Caco-2 (cell line): ENCODE measurements at places on chromosomes 5 and 9. TPM values are rescaled to one million over a fixed set of nuclear protein-coding genes. Genes with fewer than 3 reads are reported as not detected.
A peak's percentile ranks its signal among the peaks of the same experiment; 100 is the strongest.

UNC5A gene
- total RNA-seq: 0.14 TPM in 1 of 2 replicates, not detected in the other

IRX2 gene
- total RNA-seq: 43.6 and 44.1 TPM in 2 replicates

NOXA1 gene
- total RNA-seq: 7.3 and 8.6 TPM in 2 replicates

LAMC3 gene
- 0.36 and 0.44 TPM in 2 replicates for total RNA-seq

IFNA21 gene
- total RNA-seq: not detected in 2 replicates

BTNL8 gene
- 6.0 and 7.3 TPM in 2 replicates for total RNA-seq

ITK gene
- not detected in 2 replicates for total RNA-seq

PPIC gene
- 46.7 and 50.6 TPM in 2 replicates for total RNA-seq

FABP6 gene
- total RNA-seq: not detected in 2 replicates

GARIN3 gene
- not detected in 2 replicates for total RNA-seq

OSMR gene
- 0.11 TPM in 1 of 2 replicates, not detected in the other for total RNA-seq

DNA sequence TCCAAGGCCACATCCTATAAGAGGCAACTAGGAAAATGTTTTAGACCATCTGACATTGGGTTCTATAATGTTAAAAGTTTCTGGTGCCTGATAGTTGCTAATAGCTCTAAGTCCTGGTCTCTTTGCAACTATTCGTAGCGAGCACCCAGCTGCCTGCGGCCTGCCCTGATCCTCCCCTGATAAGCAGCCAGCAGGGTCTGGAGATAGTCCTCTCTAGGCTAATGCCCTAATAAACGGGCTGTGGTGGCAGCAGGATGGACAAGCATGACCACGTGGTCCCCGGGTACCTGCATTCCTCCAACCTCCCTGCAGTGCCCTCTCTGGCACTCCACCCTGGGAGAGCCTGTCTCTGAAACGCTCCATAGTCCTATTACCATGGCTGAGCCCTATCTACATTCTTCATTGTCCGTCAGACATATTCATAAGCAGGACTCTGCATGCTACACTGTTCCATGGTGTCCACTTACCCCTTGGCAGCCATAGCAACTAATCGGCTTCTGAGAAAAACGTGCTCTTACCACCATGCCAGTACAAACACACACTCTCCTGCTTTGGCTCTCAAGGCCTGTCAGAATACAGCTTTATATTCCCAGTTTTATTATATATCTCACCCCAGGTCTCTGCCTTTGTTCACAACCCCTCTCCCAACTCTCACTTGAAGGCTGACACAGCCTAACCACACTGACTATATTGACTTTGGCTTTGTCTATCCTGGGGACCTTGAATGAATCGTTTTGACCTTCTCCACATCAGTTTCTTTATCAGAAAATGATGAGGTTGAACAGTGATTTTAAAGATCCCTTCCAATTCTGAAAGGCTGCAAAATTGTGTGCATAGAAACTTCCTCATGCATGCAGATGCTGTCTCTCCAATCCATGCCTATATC lies 49.9 kb upstream of the DAPK1 start:
- H3K4me3 ChIP-seq: no peak overlapping the region
- DNase-seq: no peak
- H3K27me3 ChIP-seq: no peaks in the 10 kb centered on the region

DNA sequence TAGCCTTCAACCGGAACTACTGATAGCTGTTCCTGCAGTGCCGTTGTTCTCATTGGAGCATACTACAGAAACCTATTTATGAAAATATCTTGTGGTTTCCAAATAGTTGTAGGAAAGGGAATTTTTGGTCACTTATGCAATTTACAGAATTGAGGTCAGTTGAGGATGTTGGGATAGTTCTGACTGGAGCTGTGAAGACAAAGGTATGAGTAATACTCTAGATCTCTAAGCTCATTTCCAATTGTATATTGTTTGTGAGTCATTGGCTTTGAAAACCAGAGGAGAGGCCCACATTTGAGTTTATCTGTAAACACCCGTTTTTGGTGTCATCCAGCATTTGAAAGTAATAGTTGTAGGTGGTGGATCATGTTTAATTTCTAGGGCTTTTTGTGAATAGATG lies 561.3 kb upstream of the WWC1 start:
- H3K4me1 ChIP-seq: no peaks in the 10 kb centered on the region
- no peak overlapping the region for H3K4me3 ChIP-seq
- no peaks in the 10 kb centered on the region for H3K27me3 ChIP-seq
- H3K27ac ChIP-seq: no peak overlapping the region
- no peak for DNase-seq

- H3K36me3 ChIP-seq: no peaks in the 10 kb centered on the region
- H3K27me3 ChIP-seq: no peaks in the 10 kb centered on the region
- no peak for DNase-seq
- H3K4me1 ChIP-seq: peaks cover 7% of the 10 kb centered on the region; the same call in 1 of the 2 replicates
- H3K4me3 ChIP-seq: no peak overlapping the region
Measured at GRCh38 chr9:107999890-108000289, 510.3 kb upstream of the KLF4 start.

- no peak overlapping the region for H3K4me3 ChIP-seq
- H3K36me3 ChIP-seq: no peaks in the 10 kb centered on the region
- no peaks in the 10 kb centered on the region for H3K27me3 ChIP-seq
- DNase-seq: peak; percentile 61
Measured at GRCh38 chr9:133280392-133280791, 5.4 kb upstream of the ABO start.

DNA sequence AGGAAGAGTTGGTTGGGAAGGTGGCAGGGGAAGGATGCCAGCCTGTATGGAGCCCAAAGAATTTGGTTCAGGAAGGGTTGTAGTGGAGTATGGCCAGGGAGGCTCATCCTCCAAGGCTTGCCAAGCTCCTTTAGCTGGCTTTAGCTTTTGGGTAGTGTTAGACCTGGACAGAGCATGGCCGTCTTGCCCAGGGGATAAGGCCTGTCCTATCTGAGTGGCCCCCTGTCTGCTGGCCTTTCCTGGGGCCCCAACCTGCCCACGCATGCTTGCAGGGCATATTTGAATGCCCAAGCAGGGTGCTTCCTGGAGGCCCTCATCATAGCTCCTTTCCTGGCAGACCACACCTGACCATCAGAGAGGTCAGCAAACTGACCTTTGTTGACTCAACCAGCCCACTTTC lies 227.7 kb downstream of the CDH12 start:
- no peaks in the 10 kb centered on the region for H3K4me1 ChIP-seq
- H3K27ac ChIP-seq: no peak overlapping the region
- no peaks in the 10 kb centered on the region for H3K36me3 ChIP-seq
- DNase-seq: no peak

DNA sequence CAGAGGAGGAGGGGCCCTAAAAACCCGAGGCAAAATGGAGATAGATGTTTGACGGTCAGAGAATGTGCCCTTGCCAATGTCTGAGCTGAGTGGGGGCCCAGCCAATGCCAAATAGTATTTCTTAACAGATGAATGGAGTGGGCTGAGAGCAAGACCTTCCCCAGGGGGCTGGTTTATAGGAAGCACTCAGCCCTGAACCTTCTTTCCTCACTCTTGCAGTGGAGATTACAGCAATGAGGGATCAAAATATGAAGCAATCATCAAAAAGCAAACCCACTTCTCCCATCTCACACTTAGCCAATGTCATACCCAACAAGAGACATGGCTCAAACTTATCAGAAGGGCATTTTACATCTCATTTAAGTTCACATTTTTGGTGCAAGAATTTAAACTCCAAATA lies 350.3 kb downstream of the GADD45G start:
- DNase-seq: no peak
- H3K36me3 ChIP-seq: no peaks in the 10 kb centered on the region
- H3K27me3 ChIP-seq: no peaks in the 10 kb centered on the region
- H3K4me3 ChIP-seq: no peak overlapping the region
- no peak overlapping the region for H3K27ac ChIP-seq

GRCh38 chr5:31577438-31577837 lies 45.3 kb downstream of the C5orf22 start:
- H3K4me3 ChIP-seq: no peak overlapping the region
- DNase-seq: no peak
- H3K36me3 ChIP-seq: no peaks in the 10 kb centered on the region

GRCh38 chr9:34571481-34571810 lies 18.1 kb downstream of the CNTFR start:
- no peaks in the 10 kb centered on the region for H3K4me1 ChIP-seq
- no peaks in the 10 kb centered on the region; the same call in 1 of the 2 replicates for H3K27me3 ChIP-seq
- no peak overlapping the region for H3K27ac ChIP-seq
- no peak for DNase-seq
- H3K4me3 ChIP-seq: no peak overlapping the region

DNA sequence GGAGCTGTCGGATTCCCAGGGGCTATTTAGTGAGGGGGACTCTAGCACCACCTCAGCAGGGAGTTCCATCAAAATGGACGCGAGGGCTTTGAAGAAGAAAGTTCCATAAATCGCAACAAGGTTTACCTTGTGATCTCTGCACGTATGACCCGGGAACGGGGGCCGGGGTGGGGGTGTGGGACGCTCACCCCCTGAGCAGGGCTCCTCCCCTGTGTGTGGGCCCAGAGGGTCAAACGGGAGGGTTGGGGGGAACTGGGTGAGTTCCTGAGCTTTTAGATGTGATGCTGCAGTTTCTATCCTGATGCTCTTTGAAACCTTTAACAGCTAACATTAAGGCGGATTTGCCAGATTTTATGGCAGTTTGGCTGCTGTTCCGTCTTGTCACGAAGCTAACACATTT lies 18.9 kb upstream of the LRRC14B start:
- peaks cover 6% of the 10 kb centered on the region; the same call in 1 of the 2 replicates for H3K4me1 ChIP-seq
- no peak overlapping the region for H3K4me3 ChIP-seq
- H3K27ac ChIP-seq: no peak overlapping the region
- no peaks in the 10 kb centered on the region for H3K27me3 ChIP-seq
- no peak for DNase-seq
- no peaks in the 10 kb centered on the region for H3K36me3 ChIP-seq

GRCh38 chr5:71666321-71666720 lies 52.8 kb upstream of the CARTPT start:
- no peak for DNase-seq
- no peaks in the 10 kb centered on the region for H3K27me3 ChIP-seq

- H3K27me3 ChIP-seq: no peaks in the 10 kb centered on the region
- no peak for DNase-seq
- no peaks in the 10 kb centered on the region for H3K36me3 ChIP-seq
- no peak overlapping the region for H3K4me3 ChIP-seq
Measured at GRCh38 chr5:127583866-127584265, 65.0 kb upstream of the CTXN3 start.

GRCh38 chr5:136249678-136250266 lies 56.8 kb upstream of the SMIM32 start:
- DNase-seq: peak; percentile 70
- H3K4me3 ChIP-seq: no peak overlapping the region
- H3K27ac ChIP-seq: no peak overlapping the region
- H3K27me3 ChIP-seq: no peaks in the 10 kb centered on the region
- no peaks in the 10 kb centered on the region for H3K36me3 ChIP-seq
- H3K4me1 ChIP-seq: no peaks in the 10 kb centered on the region

DNA sequence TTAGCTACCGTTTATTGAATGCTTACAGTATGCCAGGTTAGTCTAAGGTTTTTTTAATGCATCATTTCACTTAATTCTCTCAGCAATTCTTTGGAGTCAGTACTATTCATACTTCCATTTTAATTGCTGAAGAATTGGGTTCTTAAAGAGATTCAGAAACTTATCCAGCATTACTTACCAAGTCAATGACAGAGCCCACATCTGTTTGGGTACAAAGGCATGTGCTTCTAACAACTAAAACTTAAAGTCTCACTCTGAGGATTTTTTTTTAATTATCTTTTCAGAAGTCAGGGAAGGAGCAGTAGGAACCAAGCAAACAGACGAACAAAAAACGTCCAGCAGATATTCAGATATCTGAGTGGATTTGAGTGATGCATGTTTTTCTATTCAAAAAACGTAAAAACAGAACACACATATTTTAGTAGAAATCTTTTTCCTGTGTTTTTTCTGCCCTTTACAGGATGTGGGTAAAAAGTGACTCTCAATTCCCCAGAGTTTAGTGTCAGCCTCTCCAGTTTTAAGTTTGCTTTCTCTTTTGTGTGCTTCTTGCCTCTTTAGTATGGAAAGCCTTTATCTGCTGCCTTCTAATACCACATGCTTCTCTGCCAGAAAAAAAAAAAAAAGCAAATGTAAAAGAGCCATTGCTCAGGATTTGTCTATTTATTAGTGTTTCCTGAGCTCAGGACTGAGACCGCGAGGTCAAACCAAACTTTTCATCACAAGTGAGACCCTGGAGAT lies 118.0 kb downstream of the PRKACG start:
- no peaks in the 10 kb centered on the region for H3K27me3 ChIP-seq
- no peak overlapping the region for H3K27ac ChIP-seq
- no peaks in the 10 kb centered on the region for H3K36me3 ChIP-seq
- no peak for DNase-seq
- H3K4me3 ChIP-seq: no peak overlapping the region

DNA sequence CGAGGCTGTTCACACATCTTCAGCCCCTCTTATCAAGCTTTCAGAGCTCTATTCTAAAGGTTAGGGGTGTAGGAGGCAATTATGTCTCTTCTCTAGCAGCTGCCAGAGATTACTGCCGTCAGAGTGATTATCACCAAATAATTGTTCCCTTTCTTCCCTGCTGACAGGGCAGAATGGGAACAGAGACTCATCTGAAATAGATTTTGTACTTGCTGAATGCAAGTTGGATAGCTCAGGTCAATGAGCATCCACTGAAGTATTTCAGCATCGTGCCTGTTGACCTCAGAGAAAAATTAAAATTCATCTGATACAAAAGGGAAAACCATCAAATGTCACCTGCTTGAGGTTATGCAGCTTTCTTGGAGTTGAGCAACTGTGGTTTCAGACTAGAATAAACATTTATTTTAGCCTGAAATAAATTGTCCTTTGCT lies 213.7 kb upstream of the MAP3K1 start:
- peaks cover 8% of the 10 kb centered on the region; the same call in 1 of the 2 replicates for H3K4me1 ChIP-seq
- no peak overlapping the region for H3K4me3 ChIP-seq
- no peak for DNase-seq

GRCh38 chr9:5696884-5697283 lies 68.0 kb downstream of the RIC1 start:
- no peak overlapping the region for H3K27ac ChIP-seq
- no peak for DNase-seq

DNA sequence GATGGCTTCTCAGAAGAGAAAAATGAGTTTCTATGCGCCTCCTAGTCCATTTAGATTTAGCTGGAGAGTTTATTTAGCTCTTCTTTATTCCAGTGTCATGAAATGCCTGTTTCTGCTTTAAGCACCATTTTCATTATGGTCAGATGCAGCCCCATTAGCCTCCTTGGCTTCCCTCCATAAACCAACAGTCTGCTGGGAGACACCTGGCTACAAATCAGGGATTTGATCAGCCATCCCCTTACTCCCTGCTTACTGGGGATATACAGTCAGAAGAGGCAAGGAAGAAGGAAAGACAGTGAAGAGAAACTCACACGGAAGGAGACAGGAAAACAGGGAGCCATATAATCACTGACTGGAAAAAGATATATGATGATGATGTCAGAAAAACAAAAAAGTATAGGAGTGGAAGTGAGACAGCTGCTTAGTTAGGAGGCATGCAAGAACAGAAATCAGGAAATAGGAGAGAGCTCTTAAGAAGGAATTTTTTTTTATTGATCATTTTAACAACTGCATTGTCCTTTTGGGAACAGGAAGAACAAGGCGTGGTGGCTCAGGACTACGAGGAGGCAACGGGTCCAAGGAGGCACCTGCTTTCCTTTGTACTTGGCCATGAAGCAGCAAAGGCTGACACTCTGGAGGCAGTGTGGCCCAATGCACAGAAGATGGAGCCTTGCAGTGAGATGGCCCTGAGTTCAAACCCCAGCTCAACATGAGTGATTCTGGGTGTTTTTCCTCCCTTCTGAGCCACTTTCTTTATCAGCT lies 56.1 kb downstream of the MED27 start:
- H3K4me1 ChIP-seq: peaks cover 15% of the 10 kb centered on the region
- DNase-seq: no peak
- H3K27ac ChIP-seq: no peak overlapping the region
- no peak overlapping the region for H3K4me3 ChIP-seq
- H3K27me3 ChIP-seq: no peaks in the 10 kb centered on the region
